T-cell (primary cell): ENCODE measurements at places on chromosomes 6 and 20.
A peak's percentile ranks its signal among the peaks of the same experiment; 100 is the strongest.

GRCh38 chr6:144335914-144336313 lies 50.8 kb downstream of the UTRN start:
- DNase-seq = no peak

- no peak for DNase-seq
Observed at GRCh38 chr6:149405823-149406765, 6.0 kb downstream of the SUMO4 start.

- DNase-seq = no peak
Observed at GRCh38 chr6:112802144-112802543, 455.0 kb downstream of the RFPL4B start.

DNA sequence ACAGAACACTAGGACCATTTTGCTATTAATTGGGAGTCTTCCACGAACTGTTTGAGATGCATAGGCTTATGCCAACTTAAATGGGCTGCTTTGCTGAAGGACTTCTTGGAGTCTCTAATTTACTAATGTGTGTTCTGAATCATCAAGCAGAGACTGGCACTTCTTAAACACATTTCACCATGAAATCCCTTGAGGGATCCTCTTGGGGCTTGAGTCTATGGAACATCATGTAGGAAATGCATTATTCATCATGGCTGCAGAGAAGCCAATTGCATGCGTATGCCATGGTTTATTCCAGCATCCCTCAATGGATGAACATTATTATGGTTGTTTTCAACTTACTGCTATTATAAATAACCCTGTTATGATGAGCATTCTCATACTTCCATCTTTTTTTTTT lies 73.4 kb downstream of the FGD2 start:
- DNase-seq = no peak

- DNase-seq = no peak
Observed at GRCh38 chr6:29502597-29502996, 14.8 kb upstream of the MAS1L start.

DNA sequence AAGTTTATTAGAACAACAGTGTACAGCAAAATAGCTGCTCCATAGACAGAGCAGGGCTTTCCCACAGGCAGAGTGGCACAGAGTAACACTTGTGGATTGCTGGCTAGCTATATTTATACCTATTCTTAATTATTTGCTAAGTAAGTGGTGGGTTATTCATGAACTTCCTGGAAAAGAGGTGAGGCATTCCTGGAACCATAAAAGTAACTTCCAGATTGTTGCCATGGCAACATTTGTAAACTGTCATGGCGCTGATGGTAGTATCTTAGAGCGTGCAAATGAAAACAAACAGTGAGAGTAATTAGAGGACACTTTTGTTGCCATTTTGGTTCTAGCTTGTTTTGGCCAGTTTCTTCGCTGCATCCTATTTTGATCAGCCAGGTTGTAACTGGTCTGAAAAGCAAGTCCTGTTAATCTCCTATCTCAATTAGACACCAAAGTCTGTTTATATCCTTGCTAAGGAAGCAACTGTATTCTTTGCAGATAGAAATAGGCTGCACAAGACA lies 23.9 kb downstream of the DEFB114 start:
- DNase-seq = no peak

GRCh38 chr20:48898896-48899530 lies 22.5 kb upstream of the ARFGEF2 start:
- no peak for DNase-seq

DNA sequence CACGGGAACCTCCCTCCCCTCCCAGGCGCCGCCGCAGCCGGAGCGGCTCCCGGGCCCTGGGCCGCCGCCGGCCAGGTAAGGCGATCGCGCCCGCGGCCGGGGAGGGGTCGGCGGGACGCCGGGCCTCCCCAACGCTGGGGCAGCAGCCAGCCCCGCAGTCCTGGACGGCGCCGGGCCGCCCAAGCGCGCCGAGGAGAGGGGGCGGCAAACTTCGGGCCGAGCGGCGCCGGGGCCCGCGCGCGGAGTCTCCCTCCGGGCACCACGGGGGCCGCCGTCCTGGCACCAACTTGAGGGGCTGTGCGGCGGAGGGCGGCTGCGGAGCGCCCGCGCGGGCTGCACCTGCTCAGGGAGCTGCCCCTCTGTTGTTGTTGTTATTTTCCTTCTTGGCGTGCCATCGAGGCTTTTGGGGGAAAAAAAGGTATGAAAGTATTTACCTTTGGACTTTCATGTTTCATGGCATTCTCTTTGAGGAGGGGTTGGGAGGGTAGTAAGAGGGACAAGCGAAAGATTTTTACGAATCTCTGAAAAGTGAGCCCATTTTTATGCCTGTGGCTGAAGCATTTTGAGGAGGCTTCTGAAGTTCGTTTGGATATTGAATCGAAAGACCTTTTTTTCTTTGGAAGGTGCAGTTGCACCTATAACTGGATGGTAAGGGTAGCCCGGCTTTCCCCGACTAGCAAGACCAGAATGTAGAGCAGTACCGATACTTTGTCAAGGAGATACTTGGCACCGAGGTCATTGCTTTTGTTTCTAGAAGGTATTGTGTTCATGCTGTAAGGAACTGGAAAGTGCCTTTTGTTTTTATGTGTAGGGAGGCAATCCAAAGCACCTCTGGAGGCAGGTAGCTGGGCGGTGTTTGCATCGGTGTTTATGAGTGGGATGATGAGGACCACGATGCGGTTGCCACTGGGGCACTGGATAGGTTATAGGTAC lies at the start of gene RNF182:
TSS of gene RNF182 (plus strand) at position 4 of the 933 bp plus-strand sequence. CDS start 52,168 bp downstream, outside the sequence.
- no peak for DNase-seq

- no peak for DNase-seq
Observed at GRCh38 chr6:80540700-80541099, 434.2 kb downstream of the BCKDHB start.

GRCh38 chr20:37348792-37349516 lies 3.0 kb downstream of the SRC start:
- no peak for DNase-seq

DNA sequence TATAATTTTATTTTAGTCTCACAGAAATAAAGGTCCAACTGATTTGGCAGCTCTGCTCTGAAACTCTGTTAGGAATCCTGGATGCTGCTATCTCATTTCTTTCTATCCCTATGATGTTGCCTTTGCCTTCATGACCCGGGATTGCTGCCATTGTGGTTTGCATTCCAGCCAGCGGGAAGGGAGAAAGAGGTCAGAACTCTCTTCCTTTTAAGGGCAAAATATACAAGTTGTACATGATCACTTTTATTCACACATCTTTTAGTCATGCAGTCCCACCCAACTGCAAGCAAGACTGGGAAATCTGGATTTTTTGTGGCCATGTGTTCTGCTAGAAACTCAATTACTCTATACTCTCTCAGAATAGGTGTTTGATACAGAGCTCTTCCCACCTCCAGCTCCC lies 263.1 kb upstream of the ZFP64 start:
- DNase-seq = no peak

DNA sequence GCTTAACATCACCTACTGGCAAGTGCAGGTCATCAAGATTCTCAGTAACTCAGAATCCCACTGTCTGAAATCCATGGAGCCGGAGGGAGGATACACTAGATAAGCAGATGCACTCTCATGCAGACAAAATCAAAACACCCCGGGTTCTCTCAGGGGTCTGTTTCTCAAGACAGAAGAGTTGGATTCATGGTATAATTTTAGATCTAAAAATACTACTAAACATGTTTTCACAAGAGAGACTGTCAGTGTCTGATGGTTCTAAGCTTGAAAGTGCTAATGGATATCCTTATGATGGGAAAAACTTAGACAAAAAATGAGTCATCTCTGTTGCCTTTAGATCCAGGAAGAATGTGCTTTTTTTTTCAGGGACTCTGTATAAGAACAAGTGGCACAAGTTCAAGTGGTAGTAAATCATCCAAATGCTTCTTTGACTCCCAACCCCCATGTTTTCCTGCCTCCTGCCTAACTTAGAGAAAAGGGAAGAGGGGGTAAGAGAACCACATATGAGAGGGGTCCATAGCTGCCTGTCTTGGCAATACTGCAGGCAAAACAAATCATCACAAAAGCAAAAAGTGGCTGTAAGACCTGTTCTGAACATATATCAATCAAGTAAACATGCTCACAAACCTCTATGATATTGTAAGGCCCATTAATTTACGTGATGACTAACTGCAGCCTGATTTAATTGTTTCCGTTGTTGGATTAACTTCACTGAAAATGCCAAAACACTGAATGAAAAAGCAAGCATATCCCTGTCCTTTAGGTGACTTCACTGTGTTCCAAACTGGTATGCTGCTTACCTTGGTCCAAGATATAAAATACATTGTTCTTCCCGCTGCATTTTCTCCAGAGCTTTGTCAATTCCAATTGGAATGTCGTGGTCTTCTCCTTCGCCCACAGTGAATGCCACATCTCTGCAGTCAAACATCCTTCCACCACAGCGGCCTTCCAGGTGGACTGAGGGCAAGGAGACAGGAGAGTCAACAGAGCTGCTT lies 84.0 kb upstream of the TULP1 start:
- no peak for DNase-seq

DNA sequence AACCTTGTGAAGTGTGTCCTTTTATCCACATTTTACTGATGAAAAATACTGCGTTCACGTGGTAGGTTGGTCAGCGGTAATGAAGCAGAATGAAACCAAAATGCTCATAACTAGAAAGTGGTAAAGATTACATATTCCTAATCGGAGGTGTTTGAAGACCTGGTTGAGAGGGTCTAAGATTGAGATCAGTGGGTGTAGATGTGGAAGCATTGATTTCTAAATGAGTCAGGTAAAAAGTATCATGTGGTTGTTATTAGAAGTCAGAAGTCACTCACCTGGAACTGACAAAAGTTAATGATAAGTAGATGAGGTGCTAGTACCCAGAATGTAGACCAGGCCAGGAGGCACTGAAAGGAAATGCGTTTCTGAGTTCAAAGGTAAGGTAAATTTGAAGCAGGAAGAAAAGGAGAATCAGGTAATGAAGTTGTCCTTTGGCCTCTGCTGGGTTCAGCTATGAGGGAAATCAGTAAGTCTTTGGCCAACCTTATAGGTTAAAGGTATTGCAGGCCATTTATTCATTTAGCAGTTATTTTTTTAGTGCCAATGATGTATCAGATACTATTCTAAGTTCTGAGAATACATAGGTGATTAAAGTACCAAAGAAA lies 31.2 kb downstream of the FAM83B start:
- no peak for DNase-seq

DNA sequence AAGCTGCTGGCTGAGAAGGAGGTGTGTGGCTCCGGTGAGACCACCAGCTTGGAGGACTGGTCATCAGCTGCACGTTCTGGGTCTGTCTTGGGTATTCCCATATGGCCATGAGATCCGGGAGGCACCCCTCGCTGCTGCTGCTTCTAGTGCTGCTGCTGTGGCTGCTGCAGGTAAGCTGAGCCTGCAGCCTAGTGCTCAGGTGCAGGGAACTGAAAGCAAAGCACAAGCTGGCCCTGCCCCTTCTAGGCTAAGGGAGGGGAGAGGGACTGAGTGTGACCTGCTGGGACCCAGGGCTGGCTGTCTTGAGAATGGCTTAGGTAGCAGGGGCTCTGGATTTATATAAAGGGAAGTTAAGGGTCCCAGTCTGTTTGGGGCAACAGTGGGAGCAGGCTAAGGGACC lies 403 bp downstream of the CDH26 start:
- DNase-seq = no peak

- no peak for DNase-seq
Observed at GRCh38 chr6:75079589-75079988, 126.3 kb downstream of the COL12A1 start.

DNA sequence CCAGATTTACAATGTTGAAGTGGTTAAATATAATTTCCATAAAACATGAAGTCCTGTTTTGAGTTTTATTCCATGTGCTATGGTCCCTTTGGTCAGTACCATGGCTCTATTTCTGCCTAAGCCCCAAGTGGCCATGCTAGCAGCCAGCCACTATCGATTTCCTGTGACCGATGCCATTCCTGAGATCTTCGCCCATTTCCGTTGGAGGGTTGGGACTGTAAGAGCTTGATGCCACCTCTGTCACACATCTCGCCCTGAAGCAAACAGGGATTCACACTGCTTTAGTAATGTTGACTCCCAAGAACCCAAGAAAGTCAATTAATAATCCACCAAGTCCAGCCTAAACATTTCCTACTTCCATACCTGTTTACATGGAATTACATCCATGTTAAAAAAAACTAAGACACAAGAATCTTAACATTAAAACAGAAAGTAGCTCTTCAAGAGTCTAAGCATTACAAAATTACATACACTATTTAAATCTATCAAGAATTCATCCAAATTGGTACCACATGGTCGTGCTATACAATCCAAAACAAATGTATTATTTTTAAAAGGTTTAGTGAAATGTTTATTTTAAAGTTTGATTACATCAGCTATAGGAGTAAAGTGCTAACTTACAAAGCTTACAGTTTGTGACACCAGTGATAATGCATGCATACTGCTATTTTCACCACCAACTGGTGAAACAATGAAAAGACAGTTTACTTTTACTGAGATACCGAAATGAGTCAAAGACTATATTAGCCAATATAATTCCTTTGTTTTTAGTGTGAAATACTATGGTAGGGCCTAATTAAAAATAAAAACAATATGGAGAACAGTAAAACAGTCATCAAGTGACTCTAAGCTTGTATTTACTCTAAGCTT lies 2.5 kb downstream of the RBM39 start:
- DNase-seq = no peak

DNA sequence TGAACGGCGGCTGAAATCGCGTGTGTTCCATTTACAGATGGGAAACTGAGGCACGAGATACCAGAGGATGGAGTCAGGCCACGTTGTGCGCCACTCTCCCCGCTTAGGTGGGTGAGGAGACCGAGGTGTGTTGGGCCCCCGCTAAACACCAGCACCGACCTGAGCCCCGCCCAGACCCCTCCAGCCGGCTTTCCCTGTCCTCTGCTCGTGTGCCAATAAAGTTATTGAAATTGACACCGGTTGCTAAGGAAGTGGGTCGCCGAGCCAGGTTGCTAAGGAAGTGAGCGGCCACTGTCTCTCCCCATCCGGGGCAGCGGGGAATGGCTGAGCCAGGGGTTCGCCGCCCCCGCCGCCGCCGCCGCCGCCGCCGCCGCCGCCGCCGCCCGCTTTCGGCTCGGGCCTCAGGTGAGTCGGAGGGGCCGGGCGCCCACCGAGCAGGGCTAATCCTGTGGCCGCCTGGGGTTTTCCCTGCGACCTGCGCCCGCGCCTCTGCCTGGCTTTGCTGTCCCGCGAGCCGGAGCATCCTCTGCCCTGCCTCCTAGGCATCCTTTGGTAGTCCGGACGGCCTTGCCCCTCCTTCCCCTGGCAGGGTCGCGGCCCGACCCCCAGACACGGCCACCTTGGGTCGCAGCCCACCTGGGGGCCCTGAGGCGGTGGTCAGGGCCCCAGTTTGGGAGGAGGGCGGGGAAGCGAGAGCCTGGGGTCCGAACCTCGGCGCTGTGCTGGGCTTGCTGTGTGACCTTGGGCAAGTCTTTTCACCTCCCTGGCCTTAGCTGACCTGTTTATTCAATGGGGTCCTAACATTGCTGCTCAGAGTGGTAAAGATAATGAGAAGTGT lies at the start of gene KIF3B:
TSS of gene KIF3B (plus strand) at position 291 of the 838 bp plus-strand sequence. CDS start 32,127 bp downstream, outside the sequence.
- peak; percentile 83 for DNase-seq

DNA sequence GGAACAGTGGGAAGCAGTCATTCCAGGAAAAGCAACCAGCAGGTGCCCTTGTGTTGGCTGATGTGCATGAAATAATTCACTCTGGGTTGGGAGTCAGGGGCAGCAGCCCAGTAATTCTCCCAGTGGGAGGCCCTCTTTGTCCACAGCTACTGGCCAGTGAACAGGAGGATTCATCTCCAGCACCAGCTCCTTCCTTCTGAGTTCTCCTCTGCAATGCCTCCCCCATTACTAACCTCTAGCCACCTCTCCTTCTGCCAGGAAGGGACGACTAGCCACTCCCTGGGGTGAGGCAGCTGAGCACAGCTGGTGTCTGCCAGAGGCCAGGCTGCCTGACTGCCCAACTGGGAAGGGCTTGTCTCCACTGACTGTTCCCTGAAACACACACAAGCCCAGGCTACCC lies 12.5 kb upstream of the R3HDML start:
- DNase-seq = no peak

- DNase-seq = peak; percentile 61
Observed at GRCh38 chr6:150866147-150866990, 867 bp downstream of the MTHFD1L start.
